RCC 7860 (cell line): ENCODE measurements at places on chromosomes 7 and 10.
A peak's percentile ranks its signal among the peaks of the same experiment; 100 is the strongest.

DNA sequence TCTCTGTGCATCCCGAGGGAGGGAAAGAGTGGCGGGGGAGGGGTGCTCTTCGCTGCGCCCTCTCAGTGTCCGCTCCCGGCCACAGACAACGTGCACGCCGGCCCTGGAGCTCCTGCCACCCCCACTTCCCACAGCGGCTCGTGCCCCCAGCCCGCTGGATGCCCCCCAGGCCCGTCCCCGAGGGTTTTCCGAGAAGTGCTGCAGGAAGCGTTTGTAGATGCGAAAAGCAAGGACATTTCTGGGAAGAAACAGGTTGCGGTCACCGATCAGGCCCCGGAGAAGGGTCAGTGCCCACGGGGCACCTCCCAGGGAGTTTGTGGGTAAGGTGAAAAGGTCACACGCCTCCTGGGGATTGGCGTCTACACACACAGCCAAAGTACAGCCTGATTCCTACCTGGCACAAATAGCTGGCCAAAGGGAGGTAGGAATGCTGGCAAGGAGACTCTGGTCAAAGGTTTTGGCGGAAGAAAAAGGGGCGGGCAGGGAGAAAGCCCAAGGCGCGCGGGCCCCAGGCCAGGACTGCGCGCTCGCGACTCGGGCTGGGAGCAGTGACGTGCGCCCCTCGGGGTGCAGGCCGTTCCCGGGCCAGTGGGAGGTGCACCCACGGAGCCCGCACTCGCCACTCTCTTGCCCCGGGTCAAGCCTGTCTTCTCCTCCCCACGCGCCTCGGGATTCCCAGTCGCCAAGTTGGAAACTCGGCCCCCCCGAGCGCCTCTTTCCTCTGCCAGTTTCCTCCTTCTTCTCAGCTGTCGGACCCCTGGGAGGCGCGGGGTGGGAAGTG, 1.5 kb upstream of the NRP1 start:
- DNase-seq, result peak; percentile 94

GRCh38 chr10:115830265-115830970, 442.6 kb downstream of the GFRA1 start:
- DNase-seq, result peak; percentile 65

DNA sequence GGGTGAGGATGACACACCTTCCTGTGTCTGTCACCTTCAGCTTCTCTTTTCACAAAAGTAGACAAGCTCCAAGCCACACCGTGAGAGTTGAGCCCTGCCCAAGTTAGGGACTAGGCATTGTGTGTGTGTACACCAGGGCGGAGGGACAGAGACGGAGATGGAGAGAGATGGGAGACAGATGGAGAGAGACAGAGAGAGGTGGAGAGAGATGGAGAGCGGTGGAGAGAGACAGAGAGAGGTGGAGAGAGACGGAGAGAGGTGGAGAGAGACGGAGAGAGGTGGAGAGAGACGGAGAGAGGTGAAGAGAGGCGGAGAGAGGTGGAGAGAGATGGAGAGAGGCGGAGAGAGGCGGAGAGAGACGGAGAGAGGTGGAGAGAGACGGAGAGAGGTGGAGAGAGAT, 207.0 kb downstream of the DNAJB6 start:
- DNase-seq, result no peak

GRCh38 chr10:99661377-99661763, 2.1 kb downstream of the ENTPD7 start:
- DNase-seq, result peak; percentile 87

GRCh38 chr10:58438340-58438871, 53.2 kb downstream of the TFAM start:
- DNase-seq, result peak; percentile 59

GRCh38 chr7:106773228-106773627, 91.9 kb upstream of the PIK3CG start:
- peak; percentile 89 for DNase-seq

DNA sequence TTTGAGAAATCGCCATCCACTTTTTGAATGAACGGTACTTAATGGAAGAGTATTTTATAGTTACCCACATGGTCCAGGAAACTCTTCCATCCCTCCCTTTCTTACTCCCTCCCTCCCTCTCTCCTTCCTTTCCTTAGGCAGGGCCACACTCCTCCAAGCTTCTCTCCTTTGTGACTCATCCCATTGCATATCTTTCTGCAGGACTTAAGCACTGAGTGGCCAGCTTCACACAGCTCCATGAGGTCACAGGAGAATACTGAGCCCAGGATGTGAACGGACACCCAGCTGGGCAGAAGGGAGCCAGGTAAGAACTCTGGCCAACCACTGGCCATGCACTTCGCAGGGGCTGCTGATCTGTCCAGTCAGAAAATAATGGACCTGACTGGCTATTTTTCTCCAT, 189.7 kb upstream of the ADCY1 start:
- no peak for DNase-seq

GRCh38 chr7:77697535-77697831, 1.2 kb downstream of the RSBN1L start:
- no peak for DNase-seq

DNA sequence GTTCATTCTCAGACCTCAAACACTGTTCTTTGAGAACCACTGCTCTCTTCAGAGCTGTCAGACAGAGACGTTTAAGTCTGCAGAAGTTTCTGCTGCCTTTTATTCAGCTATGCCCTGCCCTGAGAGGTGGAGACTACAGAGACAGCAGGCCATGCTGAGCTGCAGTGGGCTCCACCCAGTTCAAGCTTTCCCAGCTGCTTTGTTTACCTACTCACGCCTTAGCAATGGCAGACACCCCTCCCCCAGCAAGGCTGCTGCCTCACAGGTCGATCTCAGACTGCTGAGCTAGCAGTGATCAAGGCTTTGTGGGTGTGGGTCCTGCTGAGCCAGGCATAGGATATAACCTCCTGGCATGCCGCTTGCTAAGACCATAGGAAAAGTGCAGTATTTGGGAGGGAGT, 80.5 kb upstream of the CYP2C9 start:
- no peak for DNase-seq

GRCh38 chr7:12764458-12764891, 77.0 kb downstream of the ARL4A start:
- no peak for DNase-seq

DNA sequence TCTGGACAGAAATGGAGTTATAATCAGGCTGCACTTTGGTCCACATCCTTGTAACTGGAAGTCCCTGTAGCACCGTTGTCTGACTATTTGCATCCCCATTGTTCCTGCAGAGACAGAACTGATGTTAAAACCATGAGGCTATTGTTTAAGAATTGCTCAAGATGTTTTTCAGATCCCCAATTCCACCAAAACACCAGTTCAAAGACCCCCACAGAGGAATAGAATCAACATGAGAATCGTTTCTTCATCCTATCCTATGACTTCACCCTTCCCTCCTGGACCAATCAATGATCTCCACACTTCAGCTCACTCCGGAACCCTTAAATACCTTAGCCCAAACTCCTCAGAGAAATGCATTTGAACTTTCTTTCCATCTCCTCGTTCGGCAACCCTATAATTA, 57.1 kb upstream of the GRID1 start:
- no peak for DNase-seq
